ENCODE measurements at places on chromosomes 12 and 14.

GRCh38 chr12:120429368-120429767 is 8.5 kb upstream of the COX6A1 start:
- DNase-seq = no peak

GRCh38 chr12:106696681-106697417 is 77.6 kb upstream of the RIC8B start:
- DNase-seq = no peak

GRCh38 chr12:77968021-77968420 is 137.3 kb downstream of the NAV3 start:
- DNase-seq = no peak

DNA sequence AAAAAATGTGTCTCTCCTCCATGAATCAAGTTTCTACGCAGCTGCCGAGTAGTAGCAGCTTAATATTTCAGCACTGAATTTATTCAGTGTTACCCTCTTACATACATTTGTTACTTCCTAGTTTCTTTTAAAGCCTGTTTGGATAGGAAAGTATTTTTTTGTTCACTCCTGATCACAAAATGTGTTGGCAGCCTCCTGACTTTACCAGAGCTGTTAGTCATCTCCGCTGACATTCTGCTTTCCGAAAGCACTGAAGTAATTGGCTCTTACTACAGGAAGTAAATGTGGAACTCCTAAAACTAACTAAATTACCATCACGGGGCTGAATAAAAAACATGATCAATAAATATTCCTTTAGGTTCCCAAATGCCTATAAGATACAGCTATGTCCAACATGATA is 225.5 kb downstream of the EPS8 start:
- DNase-seq = no peak

DNA sequence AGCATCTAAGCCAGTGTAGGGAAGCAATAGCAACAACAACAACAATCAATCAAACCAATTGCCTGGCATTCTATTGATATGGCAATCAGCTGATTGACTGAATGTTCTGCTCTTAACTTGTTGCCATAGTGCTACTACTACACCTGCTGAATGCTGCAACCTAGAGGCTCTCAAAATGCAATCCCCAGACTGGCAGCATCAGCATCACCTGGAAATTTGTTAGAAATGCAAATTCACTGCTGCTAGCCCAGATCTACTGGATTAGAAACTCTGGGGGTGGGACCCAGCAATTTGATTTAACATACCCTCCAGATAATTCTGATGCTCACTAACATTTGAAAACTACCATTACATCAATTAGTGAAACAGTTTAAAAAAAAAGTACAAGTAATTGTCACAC is 363.6 kb downstream of the SNAPC1 start:
- no peak for DNase-seq

DNA sequence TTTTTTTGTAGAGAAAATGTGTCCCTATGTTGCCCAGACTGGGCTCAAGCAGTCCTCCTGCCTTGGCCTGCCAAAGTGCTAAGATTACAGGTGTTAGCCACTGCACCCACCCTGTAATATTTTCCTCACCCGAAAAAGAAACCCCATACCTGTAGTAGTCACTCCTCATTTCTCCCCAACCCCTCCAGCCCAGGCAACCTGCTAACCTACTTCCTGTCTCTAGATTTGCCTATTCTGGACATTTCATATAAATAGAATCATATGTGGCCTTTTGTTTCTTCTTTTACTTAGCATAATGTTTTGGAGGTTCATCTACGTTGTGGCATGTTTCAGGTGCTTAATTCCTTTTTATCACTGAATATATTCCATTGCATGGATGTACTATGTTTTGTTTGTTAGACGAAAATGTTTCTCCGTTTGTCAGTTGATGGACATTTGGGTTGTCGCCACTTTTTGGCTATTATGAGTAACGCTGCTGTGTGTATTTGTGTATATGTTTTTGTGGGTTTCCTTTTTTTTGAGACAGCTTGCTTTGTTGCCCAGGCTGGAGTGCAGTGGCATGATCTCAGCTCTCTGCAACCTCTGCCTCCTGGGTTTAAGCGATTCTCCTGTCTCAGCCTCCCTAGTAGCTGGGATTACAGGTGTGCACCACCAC is 6.2 kb downstream of the ANKRD13A start:
- no peak for DNase-seq

- DNase-seq = no peak
These were observed 120.1 kb downstream of the MDGA2 start for GRCh38 chr14:47555333-47555732.

DNA sequence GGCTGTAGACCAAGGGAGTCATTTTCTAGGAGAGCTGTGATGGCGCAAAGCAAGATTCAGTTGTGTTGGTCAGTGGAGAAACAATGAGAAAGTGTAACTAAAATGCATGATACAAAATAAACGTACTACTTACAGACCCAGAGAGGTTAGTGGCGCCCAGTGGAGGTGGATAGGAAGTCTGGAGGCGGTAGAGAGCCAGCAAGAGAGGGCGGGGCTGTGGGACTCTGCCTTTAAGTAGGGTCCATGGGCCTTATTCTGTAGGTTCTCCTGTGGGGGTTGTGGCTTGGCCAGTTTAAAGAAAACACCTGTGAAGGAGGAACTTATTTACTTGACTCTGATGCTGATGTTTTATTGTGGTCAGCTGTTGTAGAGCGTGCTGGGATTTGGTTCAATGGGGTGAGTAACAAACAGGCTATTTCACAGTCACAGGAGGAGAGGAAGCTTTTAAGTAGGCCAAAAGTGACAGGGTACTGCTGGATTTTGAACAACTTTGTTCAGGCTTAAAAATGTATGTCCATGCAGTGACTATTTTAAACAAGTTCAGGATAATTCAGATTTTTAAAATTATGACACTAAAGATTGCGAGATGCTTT is 1097.7 kb downstream of the TMTC2 start:
- no peak for DNase-seq

DNA sequence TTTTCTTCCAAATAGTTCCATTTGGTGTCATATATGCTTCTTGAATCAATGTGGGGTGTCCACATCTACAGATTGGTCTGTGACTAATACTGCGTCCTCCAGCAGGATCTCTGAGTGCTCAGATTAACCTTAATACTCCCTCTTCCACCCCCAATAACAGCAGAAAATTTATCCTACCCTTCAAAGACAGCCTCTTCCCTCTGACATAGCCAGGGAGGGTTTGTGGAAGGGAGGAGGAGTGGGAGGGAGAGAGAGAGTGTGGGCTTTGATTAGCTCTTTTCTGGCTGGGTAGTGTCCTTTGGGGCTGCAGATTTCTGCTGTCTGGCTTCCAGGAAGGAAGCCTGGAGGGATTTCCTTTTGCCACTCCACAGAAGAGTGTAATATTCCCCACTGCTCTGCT is 220.7 kb downstream of the TTC6 start:
- no peak for DNase-seq

DNA sequence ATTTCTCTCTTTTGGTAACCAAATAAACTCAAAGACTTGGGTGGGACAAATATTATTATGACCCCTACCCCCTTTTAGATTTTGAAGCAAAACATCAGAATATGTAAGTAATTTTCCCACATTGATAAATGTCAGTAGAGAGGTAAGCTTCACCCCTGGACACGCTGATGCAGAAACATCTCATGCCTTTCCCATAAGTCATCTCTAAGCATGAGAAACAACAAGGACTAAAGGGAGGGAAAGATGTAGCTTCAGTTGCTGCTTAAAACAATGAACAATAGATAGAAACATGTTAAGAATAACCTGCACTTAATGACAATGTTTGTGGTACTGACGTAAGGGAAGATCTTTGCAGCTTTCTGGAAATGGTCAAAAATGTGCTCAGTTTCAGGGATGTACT is 56.3 kb upstream of the SLC8A3 start:
- no peak for DNase-seq

DNA sequence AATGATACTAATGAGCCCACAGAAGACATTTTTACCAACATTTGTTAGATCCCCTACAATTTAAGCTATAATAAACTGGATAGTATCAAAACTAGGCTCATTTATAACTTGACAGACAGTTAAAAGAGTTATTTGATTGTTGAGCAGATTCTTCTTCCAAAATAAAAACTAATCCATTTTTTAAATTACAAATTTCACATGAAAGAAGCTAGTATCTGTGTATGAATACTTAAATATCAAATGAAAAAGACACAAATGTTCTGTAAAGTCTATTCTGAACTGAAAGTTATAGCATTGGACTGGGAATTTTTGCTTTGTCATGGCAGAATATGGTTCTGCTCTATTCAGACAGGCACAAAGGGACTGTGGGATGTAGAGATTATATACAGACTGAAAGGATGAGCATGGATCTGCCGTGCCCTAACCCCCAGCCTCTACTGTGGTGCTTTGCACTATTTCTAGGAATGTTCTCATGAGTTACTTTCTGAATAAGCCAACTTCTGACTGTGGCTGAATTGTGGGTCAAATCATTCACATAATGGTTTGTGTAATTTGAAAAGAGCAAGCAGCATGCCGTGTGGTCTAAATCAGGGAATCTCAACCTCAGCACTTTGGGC is 352.7 kb downstream of the KCNH5 start:
- no peak for DNase-seq

DNA sequence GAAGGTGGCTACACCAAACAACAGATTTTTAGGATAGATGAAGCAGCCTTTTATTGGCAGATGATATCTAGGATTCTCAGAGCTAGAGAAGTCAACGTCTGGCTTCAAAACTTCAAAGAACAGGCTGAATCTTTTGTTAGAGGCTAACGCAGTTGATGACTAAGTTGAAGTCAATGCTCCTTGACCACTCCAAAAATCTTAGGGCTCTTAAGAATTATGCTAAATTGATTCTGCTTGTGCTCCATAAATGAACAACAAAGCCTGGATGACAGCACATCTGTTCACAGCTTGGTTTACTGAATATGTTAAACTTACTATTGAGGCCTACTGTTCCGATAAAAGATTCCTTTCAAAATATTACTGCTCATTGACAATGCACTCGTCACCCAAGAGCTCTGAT is 13.0 kb upstream of the CDKN3 start:
- no peak for DNase-seq

DNA sequence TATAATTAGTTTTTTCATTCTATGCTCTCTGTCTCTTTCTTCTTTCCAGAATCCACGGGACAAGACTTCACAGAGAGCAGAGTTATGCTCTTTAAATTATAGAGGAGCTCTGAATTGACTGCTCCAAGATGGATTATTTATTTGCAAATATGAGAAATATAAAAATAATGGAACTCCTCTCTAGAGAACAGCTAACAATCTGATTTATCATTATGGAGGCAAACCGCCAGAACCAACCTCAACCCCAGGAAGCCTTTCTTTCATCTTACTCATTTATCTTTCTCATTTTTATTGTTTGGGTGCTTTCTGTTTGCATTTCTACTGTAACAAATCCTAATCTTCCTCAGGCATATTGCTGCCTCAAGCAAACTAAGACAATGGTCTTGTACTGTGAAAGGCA is 216.5 kb downstream of the C12orf50 start:
- no peak for DNase-seq

GRCh38 chr14:42703501-42703900 is 1096.8 kb downstream of the LRFN5 start:
- DNase-seq = no peak

- no peak for DNase-seq
These were observed 104.7 kb downstream of the PLEKHA5 start for GRCh38 chr12:19234171-19234704.

DNA sequence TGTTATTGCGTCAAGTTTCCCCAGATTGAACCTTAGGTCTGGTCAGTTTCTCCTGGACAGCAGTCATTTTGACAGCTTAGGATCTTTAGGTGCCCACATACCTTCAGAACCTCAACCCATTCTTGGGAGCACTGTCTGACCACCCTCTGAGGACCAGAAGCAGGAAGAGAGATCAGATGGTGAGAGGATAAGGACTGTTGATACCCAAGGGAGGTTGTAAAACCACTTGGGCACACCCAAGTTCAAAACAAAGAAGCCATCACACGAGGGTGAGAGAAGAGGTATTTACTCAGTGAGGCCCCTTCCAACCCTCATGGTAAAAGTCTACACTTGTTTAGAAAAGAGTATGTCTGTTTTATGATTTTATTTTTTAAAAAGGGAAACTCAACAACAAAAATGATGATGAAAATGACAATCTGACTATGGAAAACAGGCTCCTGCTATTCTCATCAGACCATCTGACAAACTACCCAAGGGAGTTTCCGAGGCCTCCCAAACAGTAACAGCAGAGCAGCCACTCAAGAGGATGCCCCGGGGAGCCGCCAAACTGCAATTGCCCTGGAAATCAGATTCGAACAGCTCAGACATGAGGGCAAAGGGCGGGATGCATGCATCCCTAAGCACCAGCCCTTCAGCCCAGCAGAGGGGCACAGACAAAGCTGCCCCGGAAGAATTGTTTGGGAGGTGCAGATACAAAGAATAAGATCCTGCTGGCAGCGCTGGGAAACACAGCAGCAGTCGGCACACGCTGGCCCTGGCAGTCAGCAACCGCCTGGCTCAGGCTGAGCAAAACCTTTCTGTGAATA is 162.6 kb upstream of the PLEKHG7 start:
- peak; percentile 14 for DNase-seq

DNA sequence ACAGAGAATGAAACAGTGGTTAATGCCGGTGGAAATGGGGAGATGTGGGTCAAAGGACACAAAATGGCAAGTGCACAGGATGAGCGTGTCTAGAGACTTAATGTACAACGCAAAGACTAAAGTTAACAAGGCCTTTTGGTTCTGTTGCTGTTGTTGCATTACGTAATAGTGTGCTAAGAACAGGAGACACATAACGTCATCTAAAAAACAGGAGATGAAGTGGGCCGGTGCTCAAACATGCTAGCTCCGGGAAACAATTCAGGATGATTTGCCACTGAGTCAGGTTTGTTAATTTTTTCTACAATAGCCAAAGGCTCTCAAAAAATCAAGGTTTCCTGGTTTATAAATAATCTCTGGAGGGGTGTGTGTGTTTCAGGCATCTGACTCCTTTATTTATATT is 55.5 kb downstream of the ETV6 start:
- no peak for DNase-seq

GRCh38 chr12:94290353-94290752 is 142.0 kb downstream of the PLXNC1 start:
- DNase-seq = no peak

GRCh38 chr12:53505555-53506449 is 1.5 kb downstream of the NPFF start:
- DNase-seq = no peak

- DNase-seq = no peak
These were observed 19.2 kb downstream of the BLTP3B start for GRCh38 chr12:100123316-100124095.

- DNase-seq = no peak
These were observed 581 bp downstream of the ARG2 start for GRCh38 chr14:67620217-67620785.
